ENCODE measurements at places on chromosomes 7 and 10.

DNA sequence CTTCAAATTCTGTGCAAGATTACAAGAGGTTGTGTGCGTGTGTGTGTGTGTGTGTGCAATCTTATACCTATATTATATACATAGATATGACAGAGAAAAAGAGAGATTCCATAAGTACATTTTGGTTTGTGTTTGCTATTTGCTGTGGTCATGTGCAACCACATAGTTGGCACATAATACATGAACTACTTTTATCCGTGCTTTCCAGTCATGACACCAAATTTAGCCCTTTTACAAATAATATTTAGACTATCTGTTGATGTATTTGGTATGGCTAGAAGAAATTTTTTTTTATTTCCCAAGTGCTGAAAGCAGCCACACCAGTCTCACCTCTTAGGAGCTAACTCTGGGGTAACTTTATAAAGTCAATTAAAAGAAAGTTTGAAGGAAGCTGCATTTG lies 63.5 kb upstream of the EGFR start:
- no peak for DNase-seq

GRCh38 chr10:73875139-73875475 lies 752 bp upstream of the CAMK2G start:
- no peak for DNase-seq

DNA sequence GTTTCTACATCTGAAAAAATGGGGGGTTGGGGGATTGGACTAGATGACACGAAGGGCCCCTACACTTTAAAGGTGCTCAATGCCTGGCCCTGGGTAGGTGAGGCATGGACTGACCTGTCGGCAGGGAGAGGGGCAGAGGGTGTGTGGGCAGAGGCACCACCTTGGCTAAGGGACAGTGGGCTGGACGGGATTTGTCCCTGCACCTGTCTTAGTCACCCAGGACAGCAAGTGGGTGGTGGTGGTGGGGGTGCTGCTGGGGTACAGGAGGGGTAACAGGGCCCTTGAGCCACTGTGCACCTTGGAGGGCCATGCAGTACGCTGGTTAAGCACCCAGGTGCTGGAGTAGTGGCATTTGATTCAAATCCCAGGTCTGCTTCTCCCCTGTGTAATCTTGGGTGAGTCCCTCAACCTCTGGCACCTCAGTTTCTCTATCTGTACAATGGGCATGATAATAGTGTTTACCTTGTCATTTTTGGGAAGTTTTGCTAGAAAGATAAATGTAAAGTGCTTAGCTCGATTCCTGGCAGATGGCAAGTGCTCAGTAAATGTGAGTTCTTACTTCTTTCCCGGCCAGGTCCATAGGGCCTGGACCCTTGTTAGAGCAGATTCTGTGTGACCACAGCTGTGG lies 18.1 kb upstream of the SFRP5 start:
- no peak for DNase-seq

DNA sequence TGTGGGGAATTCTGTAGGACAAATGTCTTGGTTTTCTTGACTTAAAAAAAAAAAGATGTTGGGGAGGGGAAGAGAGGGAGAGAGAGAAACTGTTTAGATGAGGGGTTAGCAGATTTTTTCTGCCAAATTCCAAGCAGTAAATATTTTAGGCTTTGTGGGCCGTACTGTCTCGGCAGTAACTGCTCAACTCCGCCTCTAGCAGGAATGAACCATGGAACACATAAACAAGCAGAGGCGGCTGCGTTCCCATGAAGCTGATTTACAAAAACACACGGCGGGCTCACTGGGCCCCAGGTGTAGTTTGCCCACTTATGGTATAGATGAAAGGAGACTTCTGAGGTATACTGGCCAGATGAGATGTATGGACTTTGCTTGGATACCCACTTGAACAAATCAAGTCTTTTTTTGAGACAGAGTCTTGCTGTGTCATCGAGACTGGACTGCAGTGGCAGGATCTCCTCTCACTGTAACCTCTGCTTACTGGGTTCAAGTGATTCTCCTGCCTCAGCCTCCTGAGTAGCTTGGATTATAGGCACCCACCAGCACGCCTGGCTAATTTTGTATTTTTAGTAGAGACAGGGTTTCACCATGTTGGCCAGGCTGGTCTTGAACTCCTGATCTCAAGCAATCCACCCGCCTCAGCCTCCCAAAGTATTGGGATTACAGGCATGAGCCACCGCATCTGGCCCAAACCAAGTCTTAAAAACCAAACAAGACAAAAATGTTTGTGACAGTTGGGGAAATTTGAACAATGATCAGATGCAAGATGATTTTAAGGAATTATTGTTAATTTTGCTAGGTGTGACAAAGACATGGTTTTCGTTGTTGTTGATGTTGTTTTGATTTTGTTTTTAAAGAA lies 9.7 kb upstream of the ADAMTS14 start:
- no peak for DNase-seq

GRCh38 chr10:51758366-51758765 lies 59.0 kb upstream of the CSTF2T start:
- no peak for DNase-seq

DNA sequence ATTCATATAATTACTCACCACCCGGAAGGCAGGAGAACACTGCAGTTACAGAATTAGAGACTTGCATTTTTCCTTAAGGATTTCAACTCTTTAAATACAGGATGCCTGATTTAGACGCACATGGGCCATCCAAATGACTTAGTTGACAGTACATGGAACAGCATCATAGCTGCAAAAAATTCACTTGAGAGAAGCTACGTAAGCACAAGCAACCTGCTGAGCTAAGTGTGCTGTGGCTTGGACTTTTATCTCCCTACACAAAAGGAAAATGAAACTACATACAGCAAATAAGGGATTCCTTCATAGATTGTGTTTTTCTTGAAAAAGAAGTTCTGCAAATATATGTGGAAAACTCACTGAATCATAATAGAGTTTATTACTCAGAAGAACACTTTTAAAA lies 152.6 kb downstream of the POU6F2 start:
- no peak for DNase-seq

DNA sequence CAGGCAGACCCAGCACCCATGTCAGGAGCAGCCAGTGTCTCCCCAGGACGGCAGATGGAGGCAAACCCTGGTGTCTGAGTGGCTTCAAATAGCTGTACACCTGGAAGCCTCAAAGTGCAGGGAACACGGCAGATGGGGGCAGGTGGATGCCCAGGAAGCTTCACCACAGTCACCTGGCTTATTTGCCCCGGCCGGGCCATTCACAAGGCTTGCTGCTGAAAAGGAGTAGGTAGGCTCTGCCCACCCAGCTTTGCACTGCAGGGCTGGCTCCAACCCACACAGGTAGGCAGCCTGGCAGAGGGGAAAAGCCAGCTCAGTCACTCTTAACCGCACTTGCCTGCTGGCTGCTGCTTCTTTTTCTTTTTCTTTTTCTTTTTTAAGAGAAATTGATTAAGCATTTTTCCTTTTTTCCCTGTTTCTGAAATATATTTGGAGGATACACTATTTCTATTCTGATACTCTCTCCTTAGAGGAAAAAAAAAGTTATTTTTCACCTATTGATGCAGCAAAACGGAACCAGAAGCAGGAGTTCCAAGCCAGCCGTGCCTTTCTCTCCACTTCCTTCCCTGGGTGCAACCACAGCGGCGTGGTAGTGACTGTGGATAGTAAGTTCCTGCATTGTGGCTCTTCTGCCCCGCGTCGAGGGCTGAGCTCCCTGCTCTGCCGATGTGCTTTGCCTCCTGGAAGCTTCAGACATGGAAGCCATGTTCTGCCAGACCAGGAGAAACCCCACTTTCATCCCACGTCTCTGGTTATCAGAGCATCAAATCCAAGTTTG lies 118.3 kb downstream of the KLF6 start:
- DNase-seq, result peak; percentile 73

- no peak for DNase-seq
These were observed 54.0 kb upstream of the RPA3 start for GRCh38 chr7:7772397-7772821.

- DNase-seq, result no peak
These were observed 133.4 kb upstream of the PTN start for GRCh38 chr7:137476937-137477336.

GRCh38 chr10:12774204-12774894 lies 227.2 kb downstream of the CCDC3 start:
- no peak for DNase-seq

DNA sequence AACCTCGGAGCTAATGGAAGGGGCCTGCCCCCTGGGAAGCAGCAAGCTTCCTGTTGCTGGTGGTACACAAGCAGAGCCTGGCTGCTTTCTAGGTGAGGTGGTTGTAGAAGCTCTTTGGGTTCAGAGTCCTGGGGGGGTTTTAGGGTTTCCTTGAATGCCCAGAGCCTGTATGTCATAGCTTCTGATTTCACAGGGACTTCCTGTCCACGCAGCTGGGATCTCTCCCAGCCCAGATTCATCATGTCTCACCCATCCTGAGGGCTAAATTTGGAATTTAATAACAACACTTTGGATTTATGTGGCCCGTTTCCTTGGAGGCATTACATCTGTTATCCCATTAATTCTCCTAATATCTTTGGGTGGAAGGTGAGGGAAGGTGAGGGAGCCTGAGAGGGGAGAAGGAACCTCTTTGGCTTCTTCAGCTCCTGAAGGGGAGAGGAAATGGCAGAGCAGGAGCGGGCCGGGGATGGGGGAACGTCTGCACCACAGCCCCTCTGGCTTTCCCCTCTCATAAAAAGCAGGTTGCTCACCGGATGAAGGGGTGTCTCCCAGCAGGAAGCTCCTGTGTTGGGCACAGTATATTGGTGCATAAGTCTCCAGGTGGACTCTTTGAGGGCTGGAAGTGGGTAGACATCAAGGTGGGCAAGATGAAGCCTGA lies 19.7 kb downstream of the RPS24 start:
- DNase-seq, result no peak

- DNase-seq, result no peak
These were observed 127.8 kb upstream of the LAMB4 start for GRCh38 chr7:108257954-108258353.

GRCh38 chr7:27640884-27641574 lies 21.7 kb downstream of the HIBADH start:
- no peak for DNase-seq

- DNase-seq, result no peak
These were observed 464.5 kb upstream of the LRRN3 start for GRCh38 chr7:110626414-110626813.

GRCh38 chr7:2151801-2152612 lies 80.7 kb downstream of the MAD1L1 start:
- no peak for DNase-seq

DNA sequence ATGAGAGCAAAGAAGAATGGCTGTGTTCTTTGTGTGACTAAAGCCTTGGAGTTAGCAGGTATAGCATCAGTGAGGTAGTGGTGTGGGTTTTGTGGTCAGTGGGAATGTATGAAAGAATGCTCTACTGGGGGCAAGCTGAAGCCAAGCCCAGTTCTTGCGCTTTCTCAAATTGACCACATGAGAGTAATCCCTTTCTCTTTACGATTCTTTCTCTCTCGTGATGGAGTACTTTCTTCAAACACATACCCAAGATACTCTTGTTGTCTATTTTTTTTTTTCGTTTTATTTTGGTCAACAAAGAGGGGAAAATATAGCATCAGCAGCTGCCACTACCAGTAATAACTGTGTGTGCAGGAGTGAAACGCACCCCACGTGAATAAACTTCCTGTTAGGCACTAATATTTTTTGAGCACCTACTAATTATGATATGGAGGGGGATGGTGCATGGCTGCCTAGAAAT lies 8.4 kb upstream of the PANK1 start:
- no peak for DNase-seq

- DNase-seq, result no peak
These were observed 49.7 kb downstream of the TSPAN15 start for GRCh38 chr10:69500864-69501468.

DNA sequence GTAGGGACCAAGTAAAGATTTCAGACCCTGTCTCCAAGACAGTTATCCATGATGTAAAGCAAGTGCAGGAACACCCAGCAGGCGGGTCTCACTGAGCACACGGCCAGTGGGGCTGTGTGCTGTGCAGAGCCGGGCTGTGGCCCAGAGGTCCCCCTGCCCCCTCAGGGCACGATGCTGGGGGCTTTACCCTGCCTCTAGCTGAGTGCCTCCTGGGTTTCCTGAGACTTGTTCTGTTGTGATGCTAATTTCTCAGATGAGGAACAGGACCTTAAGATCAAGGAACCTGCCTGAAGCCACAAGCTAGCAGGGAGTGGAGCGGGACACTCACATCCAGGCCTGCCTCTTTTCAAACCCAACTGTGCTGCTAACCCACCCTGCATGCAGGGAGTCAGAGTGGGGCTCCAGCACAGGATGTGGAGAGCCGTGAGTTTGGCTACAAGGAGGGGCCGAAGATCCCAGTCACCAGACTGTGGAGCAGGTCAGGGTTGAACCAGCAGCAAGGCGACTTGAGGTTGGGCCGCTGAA lies 76.1 kb upstream of the LYZL2 start:
- DNase-seq, result peak; percentile 77

DNA sequence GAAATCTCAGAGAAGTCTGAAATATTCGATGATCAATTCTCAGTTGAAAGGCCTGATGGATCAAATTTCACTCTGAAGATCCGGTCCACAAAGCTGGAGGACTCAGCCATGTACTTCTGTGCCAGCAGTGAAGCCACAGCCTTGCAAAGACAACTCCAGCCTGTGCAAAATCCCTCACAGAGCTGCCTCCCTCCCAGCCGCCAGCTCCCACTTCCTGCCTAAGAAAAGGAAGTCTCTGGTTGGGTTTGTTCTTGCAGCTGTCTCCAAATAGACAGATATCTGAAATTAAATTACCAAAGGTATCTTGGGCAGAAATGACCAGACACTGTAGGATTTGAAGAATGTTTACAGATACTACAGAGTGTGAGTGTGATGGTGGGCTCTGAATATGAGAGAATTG lies 43.4 kb upstream of the PRSS58 start:
- no peak for DNase-seq

DNA sequence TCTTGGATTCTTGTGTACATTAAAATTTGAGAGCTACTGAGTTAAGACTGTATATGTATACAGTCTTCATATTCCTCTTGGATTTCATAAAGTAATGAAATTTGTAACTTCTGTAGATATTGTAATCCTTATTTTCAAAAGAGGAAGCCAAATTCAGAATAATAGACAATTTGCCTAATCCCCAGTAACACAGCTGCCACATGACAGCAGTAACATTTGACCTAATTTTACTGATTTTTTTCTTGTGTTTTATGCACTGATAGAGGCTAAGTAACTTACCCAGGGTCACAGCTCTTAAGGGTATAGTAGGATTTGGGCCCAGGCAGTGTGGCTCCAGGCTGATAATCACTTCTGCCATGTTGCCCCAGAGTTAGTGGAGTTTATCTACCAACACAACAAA lies 40.4 kb upstream of the IL6 start:
- DNase-seq, result no peak

- DNase-seq, result no peak
These were observed 149.7 kb upstream of the EEPD1 start for GRCh38 chr7:36003343-36003742.

DNA sequence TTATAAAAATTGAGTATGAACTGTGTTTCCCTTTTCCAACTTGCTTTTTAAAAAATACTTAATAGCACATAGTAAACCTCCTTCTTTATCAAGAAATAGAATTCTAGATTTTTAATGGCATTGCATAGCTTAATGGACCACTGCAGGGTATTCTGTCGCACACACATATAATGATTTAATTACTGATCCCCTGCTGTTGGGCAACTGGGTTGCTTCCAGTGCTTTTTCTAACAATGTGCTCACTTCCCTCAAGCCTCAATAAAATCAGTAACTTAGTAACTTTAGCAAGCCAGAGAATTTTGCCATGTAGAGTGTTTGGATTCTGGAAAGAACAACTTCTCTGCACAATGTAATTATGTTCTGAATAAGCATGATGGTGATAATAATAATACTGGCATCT lies 49.1 kb upstream of the PDLIM1 start:
- no peak for DNase-seq

GRCh38 chr10:124588736-124589490 lies 127.3 kb downstream of the LHPP start:
- no peak for DNase-seq

All from activated CD8-positive, alpha-beta memory T cell treated with anti-CD3 and anti-CD28 coated beads for 24 hours (primary cell).